CD4-positive, alpha-beta T cell treated with Interleukin-15 for 4 hours (primary cell): ENCODE measurements at places on chromosomes 5 and 9.
A peak's percentile ranks its signal among the peaks of the same experiment; 100 is the strongest.

GRCh38 chr9:30482499-30482898, 1901.9 kb upstream of the ACO1 start:
- no peak for DNase-seq

DNA sequence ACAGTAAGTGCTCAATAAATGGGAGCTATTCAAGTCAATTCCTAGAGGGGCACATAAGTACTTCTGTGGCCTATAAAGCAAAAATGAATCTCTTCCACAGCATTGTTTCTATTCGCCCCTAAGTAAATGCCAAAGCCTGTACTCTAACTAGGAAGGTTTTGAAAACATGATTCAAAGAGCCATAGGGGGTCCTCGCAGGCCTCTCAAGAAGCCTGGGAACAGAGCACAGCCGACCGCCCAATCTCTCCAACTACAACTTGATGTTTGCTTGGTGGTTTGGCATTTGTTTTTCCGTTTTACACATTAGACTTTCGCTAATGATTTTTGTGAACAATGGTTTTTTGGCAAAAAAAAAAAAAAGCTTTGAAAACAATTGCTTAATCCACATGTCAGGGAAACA, 19.4 kb downstream of the EFNA5 start:
- DNase-seq: no peak

DNA sequence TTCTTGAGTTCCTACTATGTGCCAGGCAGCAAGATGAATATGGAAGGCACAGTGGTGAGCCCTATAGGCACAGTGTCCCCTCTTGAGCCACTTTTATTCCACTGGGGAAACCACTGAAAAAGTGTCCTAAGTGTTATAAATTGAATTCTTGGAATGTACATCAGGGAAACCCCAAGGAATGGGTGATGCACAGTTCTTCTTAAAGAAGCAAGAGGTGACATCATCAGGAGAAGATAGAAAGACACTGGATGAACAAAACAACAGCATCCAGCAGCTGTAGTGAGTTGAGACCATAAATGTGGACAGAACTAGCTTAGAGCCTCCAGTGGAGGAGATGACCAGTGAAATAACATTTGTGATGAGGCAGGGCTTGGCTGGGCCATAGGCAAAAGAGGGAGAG, 199.2 kb upstream of the ANKRD55 start:
- DNase-seq: no peak

- no peak for DNase-seq
These were observed 12.3 kb downstream of the SUSD1 start for GRCh38 chr9:112162621-112163413.

DNA sequence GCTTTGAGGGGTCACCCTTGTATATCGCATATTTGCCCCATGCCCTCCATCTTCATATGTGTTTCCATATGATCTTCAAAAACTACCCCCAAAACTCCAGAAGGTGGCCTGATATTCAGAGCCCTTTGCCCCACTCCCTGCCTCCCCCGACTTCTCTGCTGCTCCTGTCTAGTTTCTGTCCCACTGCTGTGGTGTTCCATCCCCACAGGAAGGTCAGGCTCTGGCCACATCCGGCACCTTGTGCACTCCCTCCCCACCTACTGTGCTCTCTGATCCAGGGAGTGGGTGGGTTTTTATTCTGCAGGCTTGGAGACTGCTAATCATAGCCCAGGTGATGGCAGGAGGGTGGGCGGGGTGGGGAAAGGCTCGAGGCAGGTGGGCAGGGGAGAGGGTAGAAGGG, 52.4 kb downstream of the TMOD1 start:
- DNase-seq: no peak

DNA sequence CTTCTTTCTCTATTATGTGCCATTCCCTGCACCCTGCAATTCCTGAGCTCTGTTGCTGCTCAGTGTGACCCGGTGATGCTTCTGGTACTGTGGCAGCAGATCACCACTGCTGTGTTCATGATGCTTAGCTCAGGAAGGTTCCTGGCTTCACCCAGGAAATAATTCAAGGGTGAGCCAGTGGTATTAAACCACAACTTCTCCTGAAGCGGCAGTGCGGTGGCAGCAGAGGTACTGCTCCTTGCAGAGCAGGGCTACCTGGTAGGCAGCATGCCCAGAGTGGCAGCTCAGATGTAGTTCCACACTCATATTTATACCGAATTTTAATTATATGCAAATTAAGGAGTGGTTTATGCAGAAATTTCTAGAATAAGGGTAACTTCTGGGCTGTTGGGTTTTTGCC, 213.8 kb upstream of the ZNF608 start:
- no peak for DNase-seq

DNA sequence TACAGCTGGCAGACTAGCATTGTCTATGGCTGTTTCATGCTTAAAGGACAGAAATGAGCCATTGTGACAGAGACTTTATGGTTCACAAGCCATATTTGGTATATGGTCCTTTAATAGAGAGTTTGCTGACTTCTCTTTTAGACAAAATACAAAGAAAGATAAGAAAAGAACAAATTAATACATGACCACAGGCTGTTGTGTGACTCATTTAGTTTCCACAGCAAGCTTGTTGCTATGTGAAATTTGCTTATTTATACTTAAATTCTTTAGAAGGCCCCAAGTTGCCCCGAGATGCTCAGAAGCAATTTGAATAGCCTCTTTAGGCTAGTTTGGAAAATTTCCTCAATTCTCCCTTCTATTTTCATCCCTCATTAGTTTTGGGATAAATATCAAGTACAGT, 315.3 kb upstream of the RPS23 start:
- DNase-seq: no peak

GRCh38 chr9:5832538-5833529, at the start of gene ERMP1:
TSS of gene ERMP1 (minus strand) at chr9:5833117. CDS start at chr9:5833027, 90 bp downstream.
- peak; percentile 91 for DNase-seq

DNA sequence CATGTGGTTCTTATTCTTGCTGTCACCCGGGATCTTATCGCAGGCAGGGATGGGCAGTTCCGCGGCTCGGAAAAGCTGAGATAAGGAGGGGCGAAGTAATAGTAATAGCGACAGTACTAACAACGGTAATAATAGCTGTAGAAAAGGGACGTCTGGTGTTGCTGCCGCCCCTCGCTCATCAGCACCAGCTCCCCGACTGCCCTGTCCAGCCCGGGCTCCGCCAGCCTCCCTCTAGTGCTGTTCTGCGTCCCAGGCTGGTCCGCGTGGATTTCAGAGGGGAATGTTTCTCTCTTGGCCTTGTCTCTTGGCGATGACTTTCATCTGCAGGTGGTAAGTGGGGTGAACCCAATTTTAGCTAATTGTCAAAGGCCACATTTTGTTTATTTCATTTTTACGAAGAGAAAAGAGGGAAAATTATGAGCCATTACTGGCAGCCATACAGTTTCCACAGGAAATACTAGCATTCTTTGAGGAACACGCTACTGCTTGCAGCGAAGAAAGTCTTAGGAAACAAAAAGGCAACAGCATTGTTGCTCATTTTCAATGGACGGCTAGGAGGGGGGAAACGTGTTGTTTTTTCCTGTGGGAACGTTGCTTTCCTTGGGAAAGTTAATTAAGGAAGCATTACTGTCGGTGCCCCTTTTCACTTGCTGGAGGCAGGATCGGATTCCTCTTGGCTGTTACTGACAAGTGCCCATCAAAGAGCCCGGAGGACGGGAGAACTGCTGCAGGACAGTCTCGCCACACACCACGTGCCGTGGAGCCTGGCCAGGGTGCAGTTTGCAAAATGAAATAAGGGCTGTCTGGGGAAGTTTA, 762 bp downstream of the SNCAIP start:
- no peak for DNase-seq

DNA sequence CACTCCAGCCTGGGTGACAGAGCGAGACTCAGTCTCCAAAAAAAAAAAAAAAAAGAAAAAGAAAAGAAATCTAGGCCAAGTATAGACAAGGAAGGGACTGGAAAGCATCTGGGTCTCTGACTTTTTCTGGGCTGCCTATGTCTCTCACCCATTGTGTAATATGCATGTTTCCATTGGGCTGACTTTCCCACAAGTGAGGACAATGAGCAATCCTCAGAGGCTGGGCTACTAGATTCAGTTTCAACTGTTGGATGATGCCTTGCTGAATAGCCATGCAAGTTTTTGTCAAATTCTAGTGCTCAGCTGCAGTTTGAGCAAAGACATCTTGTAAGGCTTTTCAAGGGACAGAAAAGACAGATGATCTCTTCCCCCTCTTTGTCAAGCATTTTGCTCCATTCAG, 82.1 kb downstream of the PHAX start:
- DNase-seq: no peak

- DNase-seq: no peak
These were observed 630.3 kb upstream of the CDH18 start for GRCh38 chr5:20618340-20618739.

DNA sequence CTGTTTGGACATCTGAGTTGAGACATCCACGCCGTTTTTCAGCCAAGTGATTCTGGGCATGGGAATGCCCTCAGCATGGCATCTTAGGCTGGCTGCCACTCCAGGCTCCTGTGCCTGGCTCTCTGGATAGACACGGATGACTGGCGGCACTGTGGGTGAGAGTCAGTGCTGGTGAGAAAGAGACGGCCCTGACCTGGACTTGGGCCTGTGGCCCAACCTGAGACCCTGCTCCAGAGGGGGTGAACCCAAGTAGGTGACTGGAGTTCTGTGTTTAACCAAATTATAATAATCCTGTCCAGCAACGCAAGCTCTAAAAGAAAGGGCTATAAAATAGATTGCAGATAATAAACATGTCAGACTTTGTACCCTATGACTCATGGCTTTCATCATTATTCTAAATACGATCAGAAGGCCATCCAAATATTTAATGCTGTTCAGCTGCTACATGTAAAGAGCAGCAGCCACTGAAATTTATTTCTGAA, 173.9 kb downstream of the HSPA4 start:
- DNase-seq: no peak

GRCh38 chr9:4883326-4883873, 90.7 kb downstream of the RCL1 start:
- DNase-seq: no peak
